Cardiac septum (tissue), 1 donor: ENCODE measurements at places on chromosomes 2 and 18. TPM values are rescaled to one million over a fixed set of nuclear protein-coding genes. Genes with fewer than 3 reads are reported as not detected.

The MDH1B gene
- 1.3 TPM for total RNA-seq

The DLX1 gene
- not detected for total RNA-seq

The MERTK gene
- total RNA-seq = 5.8 TPM

The ZNF385B gene
- 6.7 TPM for total RNA-seq

The SNORC gene
- 1.1 TPM for total RNA-seq

The CYB5A gene
- 57.2 TPM for total RNA-seq

DNA sequence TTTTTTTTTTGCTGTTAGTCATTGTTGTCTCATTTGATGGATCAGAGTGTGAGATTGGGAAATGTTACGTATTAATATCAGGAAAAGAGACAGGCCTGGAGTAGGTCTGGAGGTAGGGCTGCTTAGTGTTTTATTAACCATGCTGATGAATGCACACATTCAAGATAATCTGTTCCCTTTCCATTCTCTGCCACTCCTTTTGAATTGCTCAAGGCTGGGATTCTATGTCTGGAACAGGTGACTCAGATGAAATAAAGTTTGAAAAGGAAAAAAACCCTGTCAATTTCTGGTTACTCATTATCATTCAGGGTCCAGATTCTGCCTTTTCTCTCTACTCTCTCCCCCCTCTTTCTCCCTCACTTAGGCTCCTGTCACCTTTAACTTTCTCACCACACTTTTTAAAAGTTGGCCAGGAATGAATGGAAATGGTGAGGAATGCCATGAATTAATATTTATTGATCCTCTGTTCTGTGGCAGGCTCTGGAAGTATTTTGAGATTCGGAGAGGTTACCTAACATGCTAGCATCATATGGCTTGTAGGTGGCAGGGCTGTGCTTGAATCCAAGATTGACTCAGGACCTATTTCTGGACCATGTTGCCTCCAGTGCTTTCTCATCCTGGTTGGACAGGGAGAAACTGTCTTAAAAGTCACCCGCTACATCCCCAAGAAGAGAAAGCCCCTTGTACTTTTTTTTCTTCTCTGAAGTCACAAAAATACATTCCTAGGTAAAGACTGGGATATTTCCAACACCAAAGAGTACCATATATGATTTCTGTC, 40.2 kb downstream of the MAP4K4 start:
- DNase-seq = no peak

GRCh38 chr2:216499641-216500218, 1.1 kb downstream of the RPL37A start:
- DNase-seq = no peak

DNA sequence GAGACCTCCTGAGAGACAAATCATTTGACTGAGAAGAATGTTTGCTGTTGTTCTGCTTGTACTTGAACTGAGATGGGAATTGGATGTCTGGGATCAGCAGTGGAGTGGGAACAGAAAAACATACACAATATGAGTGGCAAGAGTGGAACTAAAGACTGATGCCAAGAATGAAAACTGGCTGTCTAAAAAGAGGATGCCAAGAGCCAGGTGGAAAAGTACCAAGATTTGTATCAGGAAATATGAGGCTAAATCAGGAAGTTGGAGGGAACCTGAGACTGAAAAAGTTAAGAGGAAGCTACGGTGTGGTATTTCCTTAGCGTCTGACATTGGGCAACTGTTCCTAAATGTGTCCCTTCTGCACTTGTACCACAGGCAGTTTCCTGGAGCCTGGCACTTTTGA, 440.9 kb upstream of the CELF4 start:
- DNase-seq = no peak

DNA sequence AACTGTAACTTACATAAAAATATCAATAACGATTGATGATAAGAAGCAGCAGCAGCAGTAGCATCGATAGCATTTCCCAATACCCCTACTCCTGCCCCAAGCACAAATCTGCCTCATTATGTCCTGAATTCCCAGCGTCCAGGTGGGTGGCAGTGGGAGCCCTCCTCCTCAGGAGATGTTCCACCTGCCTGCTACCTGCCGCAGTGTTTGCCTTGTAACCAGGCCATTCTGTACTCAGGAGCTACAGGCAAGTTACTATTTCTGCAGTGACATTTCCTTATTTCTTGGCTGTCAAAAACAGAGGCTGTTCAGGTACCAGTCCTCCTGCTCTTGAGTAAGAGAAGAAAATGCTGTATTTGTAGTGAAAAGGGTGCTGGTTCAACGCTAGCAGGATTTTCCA, 236.4 kb downstream of the CNTNAP5 start:
- DNase-seq = no peak

GRCh38 chr18:35747894-35748472, 166.4 kb downstream of the GALNT1 start:
- DNase-seq = no peak

GRCh38 chr18:37346048-37346447, 219.6 kb downstream of the CELF4 start:
- no peak for DNase-seq

DNA sequence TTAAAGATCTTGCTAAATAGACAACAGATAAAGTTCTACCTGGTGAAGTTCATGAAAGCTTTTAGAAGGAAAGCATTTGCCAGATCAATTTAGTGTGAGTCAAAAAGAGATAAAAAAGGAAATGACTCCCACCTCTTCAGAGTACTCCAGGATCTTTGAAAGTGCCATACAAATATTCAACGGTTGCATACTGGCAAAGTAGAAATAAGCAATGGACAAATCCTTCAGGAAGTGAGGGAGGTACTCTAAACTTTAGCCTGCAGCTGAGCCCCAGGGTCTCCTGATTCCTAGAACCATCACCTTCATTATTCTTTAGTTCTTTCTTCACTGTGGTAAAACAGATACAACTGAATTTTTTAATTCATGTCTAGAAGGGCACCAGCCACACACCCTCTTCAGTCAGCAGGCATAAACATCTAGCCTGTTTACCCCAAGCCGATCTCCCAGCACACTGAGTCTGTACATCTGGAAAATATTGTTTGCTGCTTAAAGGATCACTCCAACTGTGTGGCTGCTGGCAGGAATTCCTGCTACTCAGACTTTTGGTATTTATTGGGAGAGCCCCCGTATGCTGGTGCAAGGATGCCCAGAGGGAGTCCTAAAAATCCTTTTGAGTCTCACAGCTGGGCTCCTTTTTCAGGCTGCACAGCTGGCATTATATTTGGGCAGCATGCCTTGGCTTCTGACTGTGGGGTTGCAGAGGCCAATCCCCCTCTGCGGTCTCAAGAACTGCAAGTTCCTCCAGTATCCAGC, 72.3 kb upstream of the SESTD1 start:
- DNase-seq = no peak

DNA sequence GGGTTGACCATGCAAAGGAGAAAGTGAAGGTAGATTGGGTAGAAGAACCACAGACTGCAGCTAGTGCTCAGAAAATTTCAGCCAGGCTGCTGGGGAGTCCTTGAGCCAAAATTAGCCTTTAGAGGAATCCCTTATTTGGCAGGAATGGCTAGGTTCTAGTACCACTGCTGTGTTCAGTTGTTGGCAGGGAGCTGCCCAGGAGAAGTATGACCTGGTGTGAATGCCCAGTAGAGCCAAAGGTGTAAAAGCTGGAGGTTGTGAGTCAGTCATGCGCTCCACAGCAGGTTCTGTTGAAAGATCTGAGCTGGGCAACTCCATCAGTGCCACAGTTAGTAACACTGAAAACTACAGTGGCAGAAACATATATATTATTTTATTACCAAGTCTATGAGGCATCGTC, 36.4 kb upstream of the TBR1 start:
- no peak for DNase-seq

DNA sequence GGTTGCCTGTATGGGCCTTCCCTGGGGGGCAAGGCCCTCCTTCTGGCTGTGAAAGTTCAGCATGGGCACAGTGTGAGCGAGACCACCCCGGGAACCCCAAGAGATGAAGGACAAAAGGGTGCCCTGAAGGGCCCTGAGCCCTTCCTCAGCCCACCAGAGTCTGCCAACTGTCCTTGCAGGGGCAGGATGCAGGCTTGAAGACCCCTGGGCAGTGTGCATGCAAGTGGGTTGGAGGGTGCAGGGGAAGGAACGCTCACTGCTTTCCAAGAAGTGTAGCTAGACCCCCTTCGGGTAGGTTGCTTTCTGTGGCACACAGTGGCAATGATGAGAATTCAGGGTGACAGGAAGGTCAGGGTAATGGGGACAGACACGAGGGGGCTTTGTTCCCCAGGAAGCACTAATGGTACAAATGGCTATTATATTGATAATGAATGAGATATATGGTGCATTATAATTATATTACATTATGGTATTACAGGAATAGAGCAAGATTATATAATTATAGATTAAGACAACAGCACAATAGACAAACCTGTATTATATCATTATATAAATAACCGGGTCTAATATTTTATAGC, 228.7 kb downstream of the ATAD2B start:
- no peak for DNase-seq

- DNase-seq = peak; percentile 51
These were observed 53.6 kb downstream of the PARD6G start for GRCh38 chr18:80193701-80194100.

DNA sequence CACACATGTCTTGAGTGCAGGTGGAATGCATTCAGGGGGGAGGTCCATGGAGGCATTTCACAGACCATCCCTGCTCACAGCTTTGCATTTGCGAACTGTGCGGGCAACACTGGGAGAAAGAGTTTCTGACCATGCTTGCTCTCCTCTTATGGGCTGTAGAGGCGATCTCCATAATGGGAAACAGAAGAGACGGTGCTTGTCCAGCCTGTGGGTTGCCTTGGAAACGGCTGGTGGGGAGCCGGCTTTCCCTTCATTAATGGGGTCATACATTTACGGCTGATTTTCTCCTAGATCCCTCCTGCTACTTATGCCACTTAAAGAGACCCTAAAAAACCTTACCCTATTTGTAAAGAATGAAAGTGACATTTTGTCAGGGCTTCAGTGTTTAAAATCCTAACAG, 147.4 kb downstream of the SOX11 start:
- DNase-seq = no peak

- DNase-seq = no peak
These were observed 50.0 kb upstream of the MBOAT2 start for GRCh38 chr2:9053534-9053931.

DNA sequence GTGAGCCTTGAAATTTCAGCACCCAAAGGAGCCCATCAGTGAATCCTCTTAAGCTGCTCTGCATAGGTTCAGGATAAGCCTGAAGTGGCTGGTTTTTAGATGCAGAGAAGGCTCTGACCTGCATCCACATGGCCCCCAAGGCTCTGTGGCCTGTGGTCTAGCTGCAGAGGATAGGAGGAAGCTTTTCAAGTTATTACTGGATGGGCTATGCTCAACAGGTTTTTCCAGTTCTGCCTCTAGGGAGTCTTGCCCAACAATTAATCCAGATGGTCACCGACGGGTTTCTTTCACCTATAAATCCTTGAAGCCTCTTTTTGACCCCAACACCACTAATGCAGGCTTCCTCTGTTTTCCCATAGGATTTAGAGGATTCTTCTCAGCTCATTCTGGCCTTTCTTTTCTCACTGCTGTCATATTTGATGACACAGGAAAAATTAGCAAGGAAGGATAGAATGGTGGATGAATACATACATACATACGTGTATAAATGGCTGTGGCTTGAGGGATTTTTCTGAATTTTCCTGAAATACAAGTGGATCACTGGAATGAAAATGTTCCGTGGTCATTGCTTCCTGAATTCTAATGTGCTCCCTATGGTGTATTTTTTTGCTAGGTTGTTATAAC, 52.2 kb upstream of the BCL2L11 start:
- DNase-seq = no peak

- DNase-seq = peak; percentile 63
These were observed 144.8 kb upstream of the GPC1 start for GRCh38 chr2:240290432-240291336.

GRCh38 chr2:172370821-172371455, 56.4 kb upstream of the ITGA6 start:
- DNase-seq = no peak

GRCh38 chr2:172228177-172228808, 125.6 kb upstream of the DLX2 start:
- DNase-seq = no peak

DNA sequence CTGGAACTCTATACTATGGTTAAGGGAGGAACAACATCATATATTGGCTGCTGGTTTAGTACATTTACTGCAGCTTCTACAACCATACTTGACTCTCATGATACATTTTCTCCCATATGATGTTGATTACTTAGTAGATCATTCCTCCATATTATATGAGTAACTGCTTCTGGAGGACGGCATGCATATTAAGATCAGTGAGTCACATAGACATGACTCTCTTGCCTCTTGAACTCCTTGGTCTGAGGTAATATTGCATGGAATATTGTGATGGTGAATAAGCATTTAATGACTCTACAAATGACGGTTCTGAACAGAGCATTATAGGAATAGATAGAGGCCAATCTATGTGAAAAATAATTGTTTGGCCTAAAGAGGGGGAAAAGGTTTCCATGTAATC, 418.8 kb upstream of the SPHKAP start:
- DNase-seq = no peak
